ENCODE measurements at places on chromosomes 1 and 21.

DNA sequence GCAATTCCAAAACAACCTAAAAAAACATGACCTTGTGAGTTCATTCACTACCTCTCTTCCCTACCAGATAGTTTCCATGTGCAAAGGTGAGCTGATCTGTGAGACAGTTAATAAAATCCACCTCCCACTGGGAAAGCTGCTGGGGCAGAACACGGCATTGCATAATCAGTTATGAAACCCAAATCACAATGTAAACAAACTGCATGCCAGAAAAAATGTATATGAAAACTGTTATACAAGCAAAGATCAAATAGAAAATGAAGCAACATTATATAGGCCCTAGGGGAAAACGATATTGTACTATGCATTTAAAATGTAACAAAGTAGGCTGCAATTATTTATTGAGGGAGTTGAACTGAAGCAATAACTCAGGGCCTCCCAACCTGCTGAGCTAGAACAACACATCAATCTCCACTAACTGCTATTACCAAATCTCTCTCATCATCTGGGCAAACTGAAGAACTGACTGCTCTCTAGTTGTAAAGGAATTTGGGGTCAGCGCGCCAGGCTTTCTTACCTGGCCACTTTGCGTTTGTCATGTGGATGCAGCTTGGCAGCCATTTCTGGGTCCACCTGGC, 31.0 kb downstream of the TRIT1 start:
- no peak for DNase-seq

DNA sequence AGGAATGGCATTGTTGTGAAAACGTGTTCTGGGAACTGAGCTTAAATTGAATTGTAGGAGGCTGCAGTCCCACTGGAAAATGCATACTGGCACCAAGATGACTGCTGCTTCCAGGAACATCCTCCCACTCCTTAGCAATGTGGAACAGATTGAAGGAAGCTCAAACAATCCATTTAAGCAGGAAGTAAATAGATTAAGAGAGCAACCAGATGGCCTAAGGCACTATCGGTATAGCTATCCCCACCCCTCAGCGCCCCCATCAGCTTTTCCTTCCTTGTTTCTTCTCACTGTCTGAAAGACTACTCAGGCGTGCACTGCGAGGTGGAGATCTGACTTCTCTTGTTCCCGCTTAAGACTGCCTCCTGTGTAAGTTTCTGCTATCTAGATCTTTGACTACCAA, 4.0 kb upstream of the IFI16 start:
- no peak for DNase-seq

- no peak for DNase-seq
These were observed 14.9 kb downstream of the ATP1A4 start for GRCh38 chr1:160166166-160166868.

- DNase-seq: no peak
These were observed 120.8 kb upstream of the KCNE2 start for GRCh38 chr21:34242973-34243372.

DNA sequence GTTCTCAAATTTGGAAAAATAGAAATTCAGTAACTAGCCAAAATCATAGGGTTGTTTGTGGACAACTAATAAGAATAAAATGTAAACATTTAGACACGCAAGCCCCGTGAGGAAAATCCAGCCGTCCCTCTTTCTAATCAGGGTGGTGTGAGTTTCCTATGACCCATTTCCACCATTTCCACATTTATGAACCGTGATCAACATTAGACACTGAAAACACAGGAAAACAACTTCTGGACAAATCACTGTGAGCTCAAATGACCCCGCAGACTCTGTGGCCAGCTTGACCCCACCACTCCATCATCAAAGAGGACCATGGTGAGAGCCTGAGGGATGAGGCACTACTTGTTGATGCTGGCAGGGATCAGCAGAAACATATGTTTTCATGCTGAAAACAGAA, 101.0 kb downstream of the SIM2 start:
- no peak for DNase-seq

DNA sequence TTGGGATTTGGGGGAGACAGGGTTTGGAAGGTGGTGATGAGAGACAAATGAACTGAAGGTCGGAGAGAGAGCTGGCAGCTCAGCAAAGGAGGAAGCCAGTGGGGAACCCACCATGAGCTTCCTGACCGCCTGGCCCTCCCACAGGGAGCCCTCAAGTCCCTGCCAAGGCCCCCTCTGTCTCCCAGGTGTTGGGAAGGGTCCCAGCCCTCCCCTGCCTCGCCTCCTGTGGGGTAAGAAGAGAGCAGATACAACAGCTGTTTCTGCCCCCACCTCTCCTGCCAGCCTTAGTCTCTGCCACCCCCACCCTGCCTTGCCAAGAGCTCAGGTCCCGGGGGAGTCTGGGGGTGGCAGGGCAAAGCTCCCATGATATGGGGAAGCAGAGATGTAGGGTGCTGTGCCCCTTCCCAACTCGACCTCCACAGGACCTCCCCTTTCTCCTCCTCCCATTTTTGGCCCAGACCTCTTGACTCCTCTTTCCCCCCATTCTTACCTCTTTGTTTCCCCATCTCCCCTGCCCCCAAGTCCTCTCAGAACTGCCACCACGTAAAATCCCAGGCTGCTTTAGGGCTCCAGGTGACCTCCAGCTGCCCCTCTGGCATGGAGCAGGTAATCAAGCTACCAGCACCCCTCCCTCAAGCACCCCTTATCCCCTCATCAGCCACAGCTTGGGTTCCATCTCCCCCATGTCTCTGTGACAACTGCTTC, 556 bp downstream of the S100A1 start:
- no peak for DNase-seq

GRCh38 chr1:44565259-44565750, 109.0 kb downstream of the TMEM53 start:
- DNase-seq: no peak

DNA sequence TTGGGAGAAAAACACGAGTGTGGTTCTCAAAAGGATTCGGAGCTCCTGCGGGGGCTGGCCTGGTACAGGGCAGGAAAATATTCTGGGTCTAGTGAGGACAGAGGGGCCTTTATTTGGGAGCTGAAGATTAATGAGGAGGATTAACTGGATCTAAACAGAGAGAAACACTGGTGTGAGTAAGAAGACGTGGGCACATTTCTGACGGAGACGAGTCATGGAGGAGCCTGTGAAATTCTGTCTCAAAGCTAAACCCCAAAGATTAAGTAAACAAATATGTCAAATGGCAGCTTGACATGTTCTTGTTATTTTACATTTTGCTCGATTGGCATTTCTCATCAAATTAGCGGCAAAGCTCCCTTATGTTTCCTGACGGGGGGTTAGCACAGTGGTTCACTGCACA, 12.8 kb downstream of the PROK1 start:
- no peak for DNase-seq

DNA sequence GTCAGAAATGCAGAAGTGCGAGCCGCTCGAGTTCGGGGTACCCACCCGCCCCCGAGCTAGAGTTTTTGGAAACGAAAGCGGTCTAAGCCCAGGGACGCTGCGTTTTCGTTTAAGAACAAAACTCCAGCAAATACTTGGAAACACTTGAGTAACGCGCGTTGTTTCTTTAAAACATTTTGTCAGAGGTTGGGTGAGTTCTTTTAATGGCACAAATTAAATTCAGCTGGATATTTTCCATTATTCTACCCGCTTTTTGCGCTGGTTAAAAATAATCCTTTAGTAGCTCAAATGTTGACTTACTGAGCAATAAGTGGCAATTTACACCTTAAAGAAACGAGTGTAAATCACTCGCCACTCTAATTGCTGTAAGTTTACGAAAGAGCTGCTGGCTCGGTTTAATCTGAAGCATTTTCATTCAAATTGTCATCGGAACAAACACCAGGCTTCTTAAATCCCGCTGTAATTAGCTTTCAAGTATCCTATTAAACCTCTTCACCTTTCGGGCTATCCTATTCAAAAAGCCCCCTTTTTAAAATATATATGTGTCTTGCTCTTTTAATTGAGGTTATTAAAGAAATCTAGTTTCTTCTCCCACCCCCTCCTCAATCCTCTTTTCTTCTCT, 1.5 kb downstream of the LHX8 start:
- no peak for DNase-seq

GRCh38 chr21:27647401-27647800, 680.5 kb upstream of the ADAMTS5 start:
- no peak for DNase-seq

DNA sequence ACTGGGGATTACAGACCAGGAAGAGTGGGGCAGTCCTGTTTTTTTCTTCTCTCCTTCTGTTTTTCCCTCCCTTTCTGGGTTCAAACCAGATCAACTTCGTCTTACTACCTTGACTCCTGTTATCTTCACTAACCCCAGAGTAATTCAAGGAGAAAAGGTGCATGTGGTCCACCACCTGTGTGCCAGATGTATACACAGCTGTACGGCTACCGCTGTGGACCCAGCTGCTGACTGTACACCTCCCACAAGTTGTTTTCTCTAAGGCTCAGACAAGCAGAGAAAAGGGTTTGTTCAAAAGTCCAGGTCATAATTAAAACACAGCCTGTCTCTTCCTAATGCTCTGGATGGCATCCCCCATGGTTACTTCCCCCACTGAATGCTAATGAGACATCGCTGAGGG, 102.1 kb downstream of the LMX1A start:
- no peak for DNase-seq

DNA sequence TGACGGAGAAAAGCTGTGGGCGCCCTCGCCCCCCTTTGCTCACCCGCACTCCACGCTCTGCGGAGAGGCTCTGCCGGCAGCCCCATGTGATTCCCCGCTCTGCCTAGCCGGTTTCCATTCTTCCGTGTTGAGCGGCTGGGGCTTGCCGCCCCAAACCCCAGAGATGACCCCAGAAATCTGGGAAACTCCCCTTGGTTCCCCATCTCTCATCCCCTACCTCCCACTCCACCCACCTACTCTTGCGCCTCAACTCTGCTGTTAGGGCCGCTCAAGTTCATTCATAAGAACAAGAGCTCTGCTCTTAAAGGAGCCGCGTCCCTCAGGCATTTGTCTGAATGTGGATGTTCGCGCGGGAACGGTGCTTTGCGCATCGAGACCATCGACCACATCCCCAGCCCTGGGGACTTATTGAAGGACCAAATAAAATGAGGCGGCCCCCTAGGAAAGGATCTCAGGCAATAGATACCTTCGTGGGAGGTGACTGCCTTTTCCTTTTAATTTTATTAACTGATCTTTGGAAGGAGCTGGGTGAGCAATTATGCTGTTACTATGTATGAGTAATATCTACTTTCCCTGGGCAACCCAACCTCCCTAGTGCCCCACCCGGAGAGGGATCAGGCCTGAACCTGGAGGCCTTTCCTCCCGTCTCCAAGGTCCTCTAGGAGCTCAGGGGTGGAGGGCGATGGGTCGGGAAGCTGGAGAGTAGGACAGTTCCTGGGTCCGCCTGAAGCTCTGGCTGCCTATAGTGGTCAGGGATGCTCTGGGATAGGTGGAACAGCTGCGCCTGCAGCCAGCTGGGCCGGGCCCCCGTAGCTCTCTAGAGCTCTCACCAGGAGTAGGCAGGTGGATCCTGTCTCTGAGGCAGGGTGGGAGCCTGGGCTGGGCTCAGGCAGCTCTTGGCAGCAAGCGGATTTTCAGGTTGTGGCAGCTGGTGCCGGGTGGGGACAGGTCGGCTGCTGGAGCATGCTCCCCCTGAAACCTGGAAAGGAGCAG, 898 bp downstream of the MFSD2A start:
- DNase-seq: no peak

GRCh38 chr1:221141096-221141495, 261.9 kb downstream of the HLX start:
- no peak for DNase-seq

DNA sequence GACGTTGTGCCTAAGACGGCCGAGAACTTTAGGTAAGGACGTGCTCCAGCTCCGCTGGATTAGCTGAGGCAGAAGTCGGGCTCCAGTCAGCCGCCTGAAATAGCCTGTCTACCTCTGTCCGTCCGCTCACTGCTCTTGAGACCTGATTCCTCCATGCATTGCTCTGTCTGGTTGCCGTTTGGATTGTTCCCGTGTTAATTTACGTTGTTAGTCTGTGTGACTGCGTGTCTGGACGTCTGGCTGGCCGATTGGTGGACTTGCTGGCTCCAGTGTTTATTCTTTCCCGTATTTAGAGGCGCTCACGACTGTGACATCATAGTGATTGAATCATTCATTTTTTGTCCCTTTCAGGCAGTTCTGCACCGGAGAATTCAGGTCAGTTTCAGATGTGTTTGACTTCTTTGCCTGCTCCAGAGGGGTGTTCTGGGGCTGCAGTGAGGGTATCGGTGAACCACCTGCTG, 684 bp downstream of the PPIH start:
- no peak for DNase-seq

- no peak for DNase-seq
These were observed 88.3 kb upstream of the SELENON start for GRCh38 chr1:25711555-25712298.

DNA sequence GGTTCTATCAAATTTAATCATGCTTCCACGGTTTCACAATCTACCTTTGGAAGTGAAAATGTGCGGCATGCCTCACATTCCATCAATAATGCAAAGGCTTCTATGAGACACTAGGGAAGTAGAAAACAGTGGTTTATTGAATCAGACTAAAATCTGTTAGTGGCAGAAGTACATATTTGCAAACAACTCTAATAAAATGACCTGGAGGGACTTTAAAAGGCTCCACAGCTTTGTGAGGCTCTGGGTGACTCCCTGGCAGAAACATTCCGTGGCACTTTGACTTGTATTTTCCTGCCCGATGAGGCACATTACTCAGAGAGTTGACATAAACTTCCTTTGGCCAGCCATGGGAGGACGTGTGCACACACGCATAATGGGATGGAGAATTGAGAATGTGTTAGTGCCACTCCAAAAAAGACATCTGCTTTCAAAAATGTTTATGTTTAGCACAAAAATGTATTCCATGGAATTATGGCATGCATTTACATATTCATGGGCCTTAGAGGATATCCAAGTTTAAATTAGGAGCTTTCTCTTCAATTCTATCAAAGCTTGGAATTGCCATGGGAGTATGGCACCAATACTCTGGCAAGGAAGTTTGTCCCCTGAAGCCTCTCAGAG, 60.0 kb upstream of the SSX2IP start:
- DNase-seq: no peak

DNA sequence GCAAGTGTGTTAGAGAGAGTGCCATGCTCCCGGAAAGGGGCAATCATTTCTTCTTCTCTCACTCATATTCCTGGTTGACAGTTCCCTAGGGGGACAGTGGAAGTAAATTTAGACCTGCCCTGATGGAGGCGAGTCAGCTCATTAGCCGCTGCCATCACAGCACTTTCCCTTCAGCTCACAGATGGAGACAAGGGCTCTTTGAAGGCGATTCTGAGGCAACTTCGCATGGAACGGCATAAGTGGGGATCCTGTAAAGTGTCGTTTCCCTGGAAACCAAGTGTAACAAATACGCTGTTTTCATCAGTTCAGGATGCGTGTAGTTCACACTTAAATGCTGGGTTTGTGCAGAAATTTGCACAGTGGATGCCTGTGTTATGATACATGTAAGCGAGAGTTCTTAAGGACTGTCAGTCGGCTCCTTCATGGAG, 114.5 kb upstream of the TMPRSS15 start:
- no peak for DNase-seq

GRCh38 chr1:170351366-170351946, 180.5 kb upstream of the GORAB start:
- DNase-seq: no peak

DNA sequence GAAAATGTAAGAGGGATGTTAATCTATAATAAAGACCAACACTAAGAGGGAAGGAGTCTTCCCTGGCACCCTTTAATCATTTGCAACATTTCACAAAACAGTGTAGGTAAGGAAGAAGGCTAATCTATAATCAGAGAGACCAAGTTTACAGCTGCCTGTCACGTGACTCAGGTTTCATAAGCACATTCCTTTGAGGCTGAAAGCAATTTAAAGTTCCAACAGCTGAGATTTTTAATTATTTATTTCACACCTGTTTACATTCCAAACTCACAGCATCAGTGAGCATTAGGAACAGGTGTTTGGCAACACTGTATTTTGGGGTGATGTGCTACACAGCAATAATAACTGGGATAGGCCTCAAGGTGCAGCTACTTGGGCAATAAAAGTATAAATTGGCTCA, 75.7 kb upstream of the PGBD5 start:
- DNase-seq: no peak
